ENCODE measurements at places on chromosomes 5 and 9.

DNA sequence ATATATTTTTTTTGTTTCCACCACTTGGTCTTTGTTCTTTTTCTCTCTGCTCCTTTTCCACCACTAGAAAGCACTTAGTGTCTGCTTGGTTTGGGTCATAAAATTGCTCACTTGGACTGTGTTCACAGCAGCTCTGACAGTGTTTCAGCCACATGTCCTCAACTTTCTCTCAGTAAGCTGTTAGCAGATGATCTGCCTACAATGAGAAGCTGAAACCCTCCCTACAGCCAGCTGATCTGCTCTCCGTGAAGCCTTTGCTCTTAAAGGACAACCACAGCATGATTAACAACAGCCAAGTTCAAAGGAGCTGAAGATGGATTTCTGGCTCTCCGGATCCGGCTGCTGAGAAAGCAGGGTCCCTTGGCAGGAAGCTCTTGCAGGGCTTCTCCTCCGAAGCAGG lies 31.6 kb downstream of the PRLR start:
- no peak for DNase-seq

DNA sequence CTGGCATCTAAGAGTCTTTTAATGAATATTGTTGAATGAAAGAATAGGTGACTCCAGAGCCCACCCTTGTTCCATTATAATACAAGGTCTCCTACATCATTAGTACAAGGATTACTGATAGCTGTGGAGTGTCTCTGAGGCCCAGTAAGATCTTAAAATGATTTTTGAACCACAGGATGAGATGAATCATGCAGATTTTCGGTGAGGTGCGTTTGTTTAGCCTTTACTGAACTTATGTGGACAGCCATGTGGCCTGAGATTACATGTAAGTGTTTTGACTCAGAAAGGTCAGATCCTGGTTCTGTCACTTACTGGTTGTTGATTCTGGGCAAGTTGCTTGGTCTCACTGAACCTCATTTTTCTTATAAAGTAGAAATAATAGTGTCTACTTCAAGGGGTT lies 21.6 kb downstream of the NFX1 start:
- DNase-seq = no peak

DNA sequence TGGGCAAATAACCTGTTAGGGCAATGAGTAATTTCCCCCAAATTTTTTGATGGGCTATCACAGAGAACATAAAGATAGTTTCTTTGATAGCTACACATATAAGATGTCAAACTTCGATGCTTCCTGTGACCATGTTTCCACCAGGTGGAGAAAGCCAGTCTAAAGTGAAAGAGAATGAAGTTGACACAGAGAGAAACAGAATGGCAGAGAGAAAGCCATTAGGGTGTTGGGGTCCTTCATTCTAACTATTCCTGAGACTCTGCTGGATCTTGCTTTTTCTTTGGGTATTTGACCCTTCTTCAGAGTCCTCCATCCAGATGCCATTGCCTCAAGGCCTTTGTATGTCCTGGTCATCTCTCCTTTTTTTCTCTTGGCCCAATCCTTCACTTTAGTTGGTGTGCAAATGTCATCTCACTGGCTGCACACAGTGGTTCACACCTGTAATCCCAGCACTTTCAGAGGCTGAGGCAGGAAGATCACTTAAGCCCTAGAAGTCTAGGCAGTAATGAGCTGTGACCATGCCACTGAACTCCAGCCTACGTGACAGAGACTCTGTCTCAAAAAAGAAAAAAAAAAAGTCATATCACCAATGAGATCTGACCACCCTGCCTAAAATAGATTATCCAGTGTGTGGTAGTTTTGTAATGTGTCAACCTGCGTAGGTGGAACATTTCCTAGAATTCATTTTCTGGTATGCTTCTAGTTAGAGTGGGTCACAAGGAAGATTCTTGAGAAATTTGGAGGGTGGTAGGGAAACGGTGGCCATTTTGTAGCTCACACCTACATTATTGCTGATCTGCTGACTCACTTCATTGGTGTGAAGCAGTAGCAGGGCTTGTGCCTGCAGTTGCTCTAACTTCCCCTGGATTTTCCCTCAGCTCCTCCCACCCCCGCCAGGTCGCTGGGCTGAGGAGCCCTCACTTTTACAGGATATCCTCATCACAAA lies 20.8 kb upstream of the KIF2A start:
- no peak for DNase-seq

- no peak for DNase-seq
These were observed 128.1 kb upstream of the LHFPL2 start for GRCh38 chr5:78776637-78777036.

DNA sequence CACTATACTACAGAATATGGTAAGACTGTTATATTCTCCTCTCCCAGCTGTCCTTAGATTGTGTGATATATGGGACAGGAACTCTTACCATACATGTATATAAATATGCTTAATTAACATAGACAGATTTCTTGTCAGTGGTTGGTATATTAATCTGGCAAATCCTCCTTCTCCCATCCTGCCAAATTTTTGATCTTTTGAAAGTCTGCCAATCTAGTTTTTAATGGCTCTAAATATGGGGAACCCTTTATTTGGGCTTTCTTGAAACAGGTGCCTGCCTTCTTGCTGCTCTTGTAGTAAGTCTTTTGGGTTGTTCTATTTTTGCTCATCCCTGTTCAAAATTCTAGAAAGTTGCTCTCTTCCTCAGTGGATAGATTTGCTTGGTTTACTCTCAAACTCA lies 63.5 kb downstream of the SPATA31D1 start:
- no peak for DNase-seq

- peak; percentile 3 for DNase-seq
These were observed 410.6 kb downstream of the PSAT1 start for GRCh38 chr9:78707481-78707991.

DNA sequence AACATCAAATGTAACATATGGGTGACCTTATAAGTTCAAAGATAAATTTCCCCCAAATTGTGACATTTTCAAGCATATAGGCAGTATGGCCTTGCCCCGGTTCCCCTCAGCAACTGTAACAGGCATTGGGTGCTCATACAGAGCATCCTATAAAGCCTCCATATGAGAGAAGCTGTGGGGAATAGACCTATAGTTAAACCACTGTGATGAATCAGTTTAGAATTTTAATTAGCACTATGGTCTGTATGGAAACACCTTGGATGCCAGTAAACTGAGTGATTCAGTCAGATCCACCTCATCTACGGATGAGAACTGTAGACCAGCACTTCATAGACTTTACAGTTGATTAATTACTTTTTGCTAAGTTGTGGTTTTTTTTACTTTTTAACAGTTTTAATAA lies 79.4 kb downstream of the ERCC6L2 start:
- no peak for DNase-seq

DNA sequence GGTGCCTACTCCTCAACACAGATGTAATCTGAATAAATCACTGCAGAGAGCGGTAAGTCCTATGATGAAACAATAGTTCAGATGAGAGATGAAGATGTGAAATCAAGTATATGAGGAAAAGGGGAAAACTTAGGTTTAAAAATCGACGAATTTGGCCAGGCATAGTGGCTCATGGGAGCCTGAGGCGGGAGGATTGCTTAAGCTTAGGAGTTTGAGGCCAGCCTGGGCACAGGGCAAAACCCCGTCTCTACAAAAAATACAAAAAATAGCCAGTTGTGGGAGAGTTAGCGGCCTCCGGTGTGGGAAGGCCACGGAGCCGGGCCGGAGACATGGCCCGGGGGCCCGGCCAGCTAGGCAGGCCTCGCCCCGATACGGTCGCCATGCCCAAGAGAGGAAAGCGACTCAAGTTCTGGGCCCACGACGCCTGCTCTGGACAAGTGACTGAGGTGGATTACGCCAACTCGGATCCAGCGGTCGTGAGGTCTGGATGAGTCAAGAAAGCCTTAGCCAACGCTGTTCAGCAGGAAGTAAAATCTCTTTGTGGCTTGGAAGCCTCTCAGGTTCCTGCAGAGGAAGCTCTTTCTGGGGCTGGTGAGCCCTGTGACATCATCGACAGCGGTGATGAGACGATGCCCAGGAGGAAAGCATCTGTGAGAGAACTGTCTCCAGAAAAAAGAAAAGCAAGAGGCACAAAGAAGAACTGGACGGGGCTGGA lies 62.8 kb upstream of the SUB1 start:
- no peak for DNase-seq

- no peak for DNase-seq
These were observed 7.8 kb upstream of the MYOZ3 start for GRCh38 chr5:150653145-150653761.

DNA sequence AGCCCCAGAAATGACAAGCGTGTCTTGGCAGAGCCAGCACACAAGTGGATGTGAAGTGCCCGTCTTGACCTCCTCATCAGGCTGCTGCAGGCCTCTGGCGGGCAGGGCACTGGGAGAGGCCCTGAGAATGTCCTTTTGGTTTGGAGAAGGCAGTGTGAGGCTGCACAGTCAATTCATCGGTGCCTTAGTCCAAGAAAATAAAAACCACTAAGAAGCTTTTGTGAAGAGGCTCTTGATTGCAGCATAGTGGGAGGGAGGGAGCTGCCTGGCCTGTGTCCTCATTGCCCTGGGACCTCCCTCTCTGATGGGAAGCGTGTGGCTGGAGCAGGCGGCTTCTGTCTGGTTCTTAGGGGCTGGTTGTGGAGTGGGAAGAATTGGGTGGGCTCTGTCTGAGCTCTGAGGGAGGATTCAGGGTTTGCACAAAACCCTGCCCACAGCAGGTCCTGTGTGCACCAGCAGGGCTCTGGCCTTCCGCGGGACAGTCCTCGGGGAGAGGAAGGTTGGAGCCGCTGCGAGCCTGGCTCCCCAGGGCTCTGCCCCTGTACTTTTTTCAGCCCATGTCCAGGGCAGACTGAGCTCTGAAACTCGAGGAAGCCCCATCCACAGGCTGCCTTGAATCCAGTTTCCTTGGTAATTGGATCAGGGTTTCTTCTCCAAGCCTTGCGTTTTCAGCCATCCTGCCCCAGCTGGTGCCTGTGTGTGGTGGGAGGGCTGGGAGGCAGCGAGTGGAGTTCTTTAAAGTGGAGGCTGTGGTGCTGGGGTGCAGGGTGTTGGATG lies 1.1 kb downstream of the HRCT1 start:
- no peak for DNase-seq

- DNase-seq = no peak
These were observed 57.1 kb upstream of the GOLPH3 start for GRCh38 chr5:32231241-32231640.

- DNase-seq = no peak
These were observed 957.8 kb upstream of the TYRP1 start for GRCh38 chr9:11735391-11735790.

DNA sequence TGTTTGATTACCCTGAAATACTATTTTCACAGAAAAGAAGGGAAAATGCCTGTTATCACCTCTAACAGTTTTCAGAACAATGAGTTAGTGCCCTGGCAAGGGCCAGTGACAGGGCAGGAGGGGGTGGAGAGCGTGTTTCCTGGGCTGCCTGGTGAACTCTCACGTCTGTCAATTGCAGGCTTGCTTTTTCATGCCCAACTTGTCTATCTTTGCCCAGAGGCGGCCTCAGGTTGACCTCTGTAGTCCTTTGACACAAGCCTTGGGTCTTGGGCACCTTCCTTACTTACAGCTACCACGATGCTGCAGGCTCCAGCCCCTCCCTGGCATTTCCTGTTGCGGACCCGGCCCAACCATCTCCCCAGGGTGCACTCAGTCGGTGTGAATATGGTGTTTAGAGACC lies 2.2 kb upstream of the CEL start:
- no peak for DNase-seq

Data from GM12864 (cell line).